ENCODE measurements at places on chromosomes 3 and 15.

DNA sequence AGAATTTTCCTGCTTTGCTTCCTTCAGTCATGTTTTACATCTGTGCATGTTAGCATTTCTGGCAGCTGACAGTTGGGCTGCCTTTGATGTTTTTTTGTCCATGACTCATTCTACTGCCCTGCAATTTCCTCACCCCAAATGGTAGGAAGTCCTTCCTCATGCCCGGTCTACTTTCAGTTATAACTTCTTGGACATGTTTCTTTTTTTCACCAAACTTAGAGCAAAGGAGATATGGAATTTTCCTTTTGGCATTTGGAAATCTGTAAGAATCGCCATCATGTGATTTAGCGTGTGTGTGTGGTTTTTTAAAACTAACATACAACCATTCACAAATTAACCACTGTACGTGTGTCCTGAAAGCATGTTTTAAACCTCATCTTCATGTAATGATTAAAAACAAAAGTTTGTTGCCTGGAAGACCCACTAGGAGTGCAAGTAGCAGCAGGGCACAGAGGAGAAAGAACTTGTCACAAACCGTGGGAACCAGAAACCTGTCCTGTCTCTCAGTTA is 430.7 kb upstream of the CFAP20DC start:
- DNase-seq, result no peak

GRCh38 chr15:44836094-44836493 is 99.8 kb downstream of the TRIM69 start:
- no peak for DNase-seq

- no peak for DNase-seq
Observed at GRCh38 chr3:53223541-53223966, 32.3 kb downstream of the TKT start.

DNA sequence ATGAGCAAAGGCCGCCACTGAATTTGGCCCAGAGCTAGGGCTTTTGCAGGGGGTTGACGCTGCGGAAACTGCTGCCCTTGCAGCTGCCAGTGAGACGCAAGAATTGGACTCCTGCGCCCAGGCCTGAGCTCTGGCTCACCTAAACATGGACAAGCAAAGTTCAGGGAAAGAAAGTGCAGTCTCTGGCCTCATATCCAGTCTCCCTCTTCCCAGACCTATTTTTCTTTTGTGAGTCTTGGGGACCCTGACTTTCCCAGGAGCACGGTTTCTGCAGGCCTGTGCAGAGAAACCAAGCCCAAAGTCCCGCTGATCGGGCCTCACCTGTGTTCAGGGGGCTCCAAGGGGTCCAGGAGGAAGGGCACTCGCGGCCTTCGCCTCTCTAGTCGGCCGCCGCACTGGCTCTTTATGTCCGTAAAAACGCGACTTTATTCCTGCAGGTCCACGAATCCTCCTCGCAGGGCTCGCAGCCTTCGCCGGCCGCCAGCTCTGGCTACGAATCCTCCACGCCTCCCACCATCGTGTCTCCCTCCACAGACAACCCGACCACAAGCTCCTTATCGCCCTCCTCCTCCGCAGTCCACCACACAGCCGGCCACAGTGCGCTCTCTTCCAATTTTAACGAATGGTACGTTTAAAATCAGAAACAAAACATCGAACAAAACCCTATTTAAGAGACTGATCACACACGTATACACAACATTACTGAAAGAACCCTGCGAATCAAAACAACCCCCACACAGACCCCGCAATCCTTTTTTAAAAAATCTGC is 3.9 kb downstream of the ZIC1 start:
- no peak for DNase-seq

Data from activated CD4-positive, alpha-beta T cell treated with anti-CD3 and anti-CD28 coated beads, Interleukin-2, amount 50 U/mL, for 48 hours (primary cell).